Upper lobe of left lung (tissue), 6 donors: ENCODE measurements at places on chromosomes 4 and X. TPM values are rescaled to one million over a fixed set of nuclear protein-coding genes. Genes with fewer than 3 reads are reported as not detected.

Gene TBX22
- total RNA-seq, result not detected

Gene FDCSP
- not detected for total RNA-seq

Gene KLB
- total RNA-seq, result 1.5 TPM

Gene NAP1L3
- 0.86 TPM for total RNA-seq

Gene MTNR1A
- total RNA-seq, result not detected

Gene CTSO
- total RNA-seq, result 34.7 TPM

Gene FGFBP2
- not detected for total RNA-seq

- no peaks in the 10 kb centered on the region for H3K27me3 ChIP-seq
- no peaks in the 10 kb centered on the region for H3K4me1 ChIP-seq
- H3K4me3 ChIP-seq, result no peak overlapping the region
- no peak for DNase-seq
- H3K36me3 ChIP-seq, result no peaks in the 10 kb centered on the region
Observed at GRCh38 chrX:16558489-16558888, 91.5 kb upstream of the S100G start.

- H3K4me1 ChIP-seq, result no peaks in the 10 kb centered on the region
- no peak overlapping the region for H3K27ac ChIP-seq
- DNase-seq, result no peak
- H3K27me3 ChIP-seq, result no peaks in the 10 kb centered on the region
- no peak overlapping the region for H3K4me3 ChIP-seq
- no peaks in the 10 kb centered on the region for H3K36me3 ChIP-seq
Observed at GRCh38 chrX:15107367-15107988, 162.4 kb downstream of the ASB9 start.

DNA sequence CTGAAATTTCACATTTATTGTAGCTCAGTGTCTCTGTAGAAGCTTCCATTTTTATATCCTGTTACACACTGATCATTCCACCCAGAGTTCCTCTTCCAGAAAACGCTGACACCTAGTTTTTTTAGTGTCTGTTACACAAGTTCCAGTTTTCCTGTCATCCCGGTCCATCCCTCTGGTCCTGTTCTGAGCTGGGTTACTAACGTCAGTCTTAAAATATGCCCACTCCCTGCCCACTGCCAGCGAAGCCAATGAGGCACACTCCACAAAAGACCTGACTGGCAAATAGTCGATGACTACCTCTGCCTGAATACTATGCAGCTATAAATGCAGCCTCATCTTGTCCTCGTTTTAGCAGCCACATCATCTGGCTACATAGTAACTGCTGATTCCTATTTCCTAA, 30.9 kb upstream of the DDX3X start:
- H3K36me3 ChIP-seq, result no peaks in the 10 kb centered on the region
- H3K4me1 ChIP-seq, result peaks cover 3% of the 10 kb centered on the region
- DNase-seq, result no peak
- no peak overlapping the region for H3K27ac ChIP-seq

GRCh38 chrX:49876750-49877149, 2.5 kb upstream of the USP27X start:
- H3K4me1 ChIP-seq, result peaks cover 7% of the 10 kb centered on the region
- no peak for DNase-seq
- H3K4me3 ChIP-seq, result no peak overlapping the region
- no peaks in the 10 kb centered on the region for H3K27me3 ChIP-seq

GRCh38 chr4:75916091-75916661, 13.9 kb upstream of the PPEF2 start:
- H3K27ac ChIP-seq, result no peak overlapping the region
- H3K4me3 ChIP-seq, result no peak overlapping the region
- peaks cover 6% of the 10 kb centered on the region for H3K36me3 ChIP-seq
- H3K27me3 ChIP-seq, result no peaks in the 10 kb centered on the region
- DNase-seq, result no peak

GRCh38 chr4:128295255-128295654, 7.6 kb upstream of the PGRMC2 start:
- H3K36me3 ChIP-seq, result no peaks in the 10 kb centered on the region
- H3K4me3 ChIP-seq, result no peak overlapping the region
- no peaks in the 10 kb centered on the region for H3K4me1 ChIP-seq
- no peak overlapping the region for H3K27ac ChIP-seq
- H3K27me3 ChIP-seq, result no peaks in the 10 kb centered on the region

- no peaks in the 10 kb centered on the region for H3K27me3 ChIP-seq
- no peaks in the 10 kb centered on the region for H3K4me1 ChIP-seq
- no peak overlapping the region for H3K27ac ChIP-seq
- no peak for DNase-seq
Observed at GRCh38 chrX:16148896-16149295, 18.4 kb upstream of the MAGEB17 start.

GRCh38 chrX:118520216-118521206, 24.9 kb downstream of the DOCK11 start:
- H3K27me3 ChIP-seq, result no peaks in the 10 kb centered on the region
- no peaks in the 10 kb centered on the region for H3K36me3 ChIP-seq
- no peak for DNase-seq
- H3K4me1 ChIP-seq, result no peaks in the 10 kb centered on the region

DNA sequence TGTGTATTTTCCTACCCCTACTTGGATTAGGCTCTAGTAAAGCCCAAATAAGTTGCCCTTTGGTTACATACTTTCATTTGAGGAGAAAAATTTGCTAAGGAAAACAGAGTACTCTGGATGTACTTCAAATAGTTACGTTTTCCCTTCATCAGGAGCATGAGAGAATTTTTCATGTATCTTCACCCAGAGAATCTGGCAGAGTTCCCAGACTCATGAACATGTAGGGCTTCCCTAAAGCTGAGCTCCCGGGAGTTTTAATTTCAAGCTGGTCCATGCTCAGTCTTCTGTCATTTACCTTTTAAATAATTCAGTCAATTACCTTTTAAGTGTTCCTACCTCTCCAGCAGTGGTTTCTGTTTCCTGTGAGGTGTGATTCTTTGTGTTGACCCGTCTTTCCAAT, 367.5 kb upstream of the GRID2 start:
- H3K36me3 ChIP-seq, result no peaks in the 10 kb centered on the region
- no peak overlapping the region for H3K27ac ChIP-seq
- no peaks in the 10 kb centered on the region for H3K27me3 ChIP-seq
- no peak overlapping the region for H3K4me3 ChIP-seq
- no peak for DNase-seq
- H3K4me1 ChIP-seq, result no peaks in the 10 kb centered on the region

DNA sequence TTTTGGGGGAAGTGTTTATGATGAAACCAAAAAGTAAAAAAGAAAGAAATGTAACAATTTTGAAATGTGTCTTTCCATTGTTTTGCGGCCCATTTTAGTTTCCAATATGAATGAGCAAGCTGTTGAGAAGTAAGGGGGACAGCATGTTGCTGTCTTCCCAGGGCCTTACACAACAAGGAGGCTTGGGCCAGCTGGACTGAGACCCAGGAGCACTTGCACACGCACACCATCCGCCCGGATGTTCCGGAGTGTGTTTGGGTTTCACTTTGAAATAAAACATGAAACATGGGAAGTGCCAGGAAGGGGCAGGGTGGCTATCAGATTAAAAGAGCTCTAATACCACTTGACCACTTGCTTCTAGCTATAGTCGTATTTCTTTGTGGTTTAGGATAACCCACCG, 144.4 kb downstream of the NHS start:
- no peak for DNase-seq
- no peak overlapping the region for H3K4me3 ChIP-seq
- H3K27me3 ChIP-seq, result no peaks in the 10 kb centered on the region
- no peaks in the 10 kb centered on the region for H3K4me1 ChIP-seq

DNA sequence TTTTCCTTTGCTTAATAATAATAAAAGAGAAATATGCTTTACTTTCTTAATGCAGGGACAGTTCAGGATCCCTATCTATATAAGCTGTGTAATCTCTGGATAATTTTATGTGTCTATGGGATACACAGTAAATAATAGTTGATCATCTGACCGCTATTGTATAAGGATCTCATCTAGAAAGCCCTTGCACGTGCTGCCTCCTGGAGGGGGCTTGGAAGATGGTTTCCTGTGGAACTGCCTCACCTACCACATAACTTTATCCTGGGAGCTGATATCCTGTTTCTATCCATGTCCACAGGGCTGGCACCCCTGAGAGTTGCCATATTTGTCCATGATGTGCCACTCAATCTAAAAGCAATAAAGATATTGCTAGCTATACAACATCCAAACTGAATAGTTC, 139.3 kb upstream of the FRMPD4 start:
- H3K36me3 ChIP-seq, result no peaks in the 10 kb centered on the region
- no peak for DNase-seq
- no peaks in the 10 kb centered on the region for H3K4me1 ChIP-seq

- DNase-seq, result no peak
- no peaks in the 10 kb centered on the region for H3K27me3 ChIP-seq
- H3K36me3 ChIP-seq, result no peaks in the 10 kb centered on the region
- no peak overlapping the region for H3K27ac ChIP-seq
- no peaks in the 10 kb centered on the region for H3K4me1 ChIP-seq
Observed at GRCh38 chr4:125705681-125706080, 390.9 kb downstream of the FAT4 start.

DNA sequence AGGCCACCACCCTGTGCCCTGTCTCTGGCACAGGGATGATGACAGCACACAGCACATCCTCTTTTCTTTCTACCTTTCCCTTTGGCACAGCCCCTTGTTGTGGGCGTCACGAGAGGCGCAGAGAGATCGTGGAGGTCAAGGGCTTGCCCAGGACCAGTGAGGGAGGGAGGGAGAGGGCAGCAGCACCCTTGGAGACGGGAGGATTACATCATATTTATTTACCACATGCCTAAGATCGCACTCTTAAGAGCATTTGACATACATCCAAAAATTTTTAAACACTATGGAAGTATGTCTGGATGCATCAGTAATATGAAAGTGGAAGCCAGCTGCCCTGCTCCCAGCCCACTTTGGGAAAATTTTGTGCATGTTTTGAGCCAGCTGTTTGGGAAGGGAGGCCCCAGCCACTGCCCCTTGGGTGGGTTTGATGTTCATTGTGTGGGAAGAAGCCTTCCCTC, 12.7 kb downstream of the WFS1 start:
- H3K27me3 ChIP-seq, result no peaks in the 10 kb centered on the region
- H3K4me1 ChIP-seq, result peaks cover 32% of the 10 kb centered on the region
